Stimulated activated CD4-positive, alpha-beta T cell treated with anti-CD3 and anti-CD28 coated beads, Interleukin-4, amount 100 ng/mL, for 1 hour (primary cell): ENCODE measurements at places on chromosomes 5 and 9.

DNA sequence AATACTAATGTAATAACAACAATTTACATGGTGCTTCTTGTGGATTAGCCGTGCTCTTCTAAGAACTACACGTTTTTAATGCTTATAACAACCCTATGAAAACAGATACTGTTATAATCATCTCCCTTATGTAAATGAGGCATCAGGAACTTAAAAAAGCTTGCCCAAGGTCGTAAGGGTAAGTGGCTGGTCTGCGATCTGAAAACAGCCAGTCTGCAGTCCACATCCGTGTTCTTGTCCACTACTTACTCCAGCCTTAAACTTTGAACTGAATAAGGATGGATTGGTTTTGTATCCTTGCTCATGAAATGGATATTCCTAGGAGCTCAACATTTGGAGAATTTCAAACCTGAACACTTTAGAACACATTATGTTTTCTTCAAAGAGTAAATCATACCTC, 26.7 kb downstream of the PAM start:
- no peak for DNase-seq

- peak; percentile 18 for DNase-seq
Measured at GRCh38 chr9:130368631-130369103, 76.1 kb upstream of the ASS1 start.

DNA sequence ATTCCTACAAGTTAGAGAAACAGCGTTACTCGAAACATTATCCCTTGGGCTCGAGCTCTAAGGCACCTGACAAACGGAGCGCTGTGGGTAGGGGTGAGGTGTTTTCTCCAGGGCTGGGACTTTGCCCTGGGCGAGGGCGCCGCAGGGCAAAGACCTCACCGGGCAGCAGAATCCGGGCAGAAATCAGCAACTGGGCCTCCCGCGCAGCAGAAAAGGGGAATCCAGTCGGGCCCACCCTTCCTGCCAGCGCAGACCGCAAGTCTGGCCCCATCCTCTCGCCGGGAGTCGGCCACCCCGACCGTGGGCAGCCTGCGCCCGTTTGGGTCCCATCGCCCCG, 430 bp upstream of the MSH3 start:
- no peak for DNase-seq

DNA sequence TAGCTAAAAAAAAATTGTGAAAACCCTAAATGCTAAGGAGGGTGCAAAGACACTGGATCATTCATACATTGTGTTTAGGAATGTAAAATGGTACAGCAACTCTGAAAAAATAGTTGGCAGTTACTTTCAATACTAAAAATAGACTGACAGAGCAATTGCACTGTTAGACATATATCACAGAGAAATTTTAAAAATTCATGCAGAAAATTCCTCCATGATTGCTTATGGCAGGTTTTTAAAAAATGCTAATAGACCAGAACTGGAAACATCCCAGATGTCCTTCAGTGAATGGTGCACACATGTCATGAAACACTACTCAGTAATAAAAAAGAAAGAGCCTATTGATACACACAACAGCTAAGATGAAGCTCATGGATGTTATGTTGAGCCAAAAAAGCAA, 349.8 kb upstream of the DAB2 start:
- no peak for DNase-seq

GRCh38 chr9:100521282-100521681, 48.3 kb downstream of the TMEFF1 start:
- no peak for DNase-seq

- DNase-seq = no peak
Measured at GRCh38 chr5:22835686-22836085, 17.5 kb downstream of the CDH12 start.
